ENCODE measurements at places on chromosomes 12 and 14.

DNA sequence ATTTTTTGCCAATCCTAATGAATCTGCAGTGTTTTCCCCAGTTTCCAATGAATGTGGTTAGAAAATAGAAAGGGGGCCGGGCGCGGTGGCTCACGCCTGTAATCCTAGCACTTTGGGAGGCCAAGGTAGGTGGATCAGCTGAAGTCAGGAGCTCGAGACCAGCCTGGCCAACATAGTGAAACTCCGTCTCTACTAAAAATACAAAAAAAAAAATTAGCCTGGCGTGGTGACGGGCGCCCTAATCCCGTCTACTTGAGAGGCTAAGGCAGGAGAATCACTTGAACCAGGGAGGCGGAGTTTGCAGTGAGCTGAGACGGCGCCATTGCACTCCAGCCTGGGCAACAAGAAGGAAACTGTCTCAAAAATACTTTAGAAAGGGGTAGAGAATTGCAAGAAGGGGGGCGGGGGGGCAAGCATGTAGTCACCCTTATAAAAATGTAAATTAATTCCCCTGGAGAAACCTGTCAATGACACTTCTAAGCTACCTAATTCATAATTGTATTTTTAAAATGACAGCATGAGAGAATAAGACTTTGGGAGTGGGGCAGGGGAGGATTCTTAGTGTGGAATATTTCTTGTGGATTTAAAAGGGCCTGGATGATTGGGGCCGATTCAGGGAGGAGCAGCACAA, 1.7 kb downstream of the KLHDC2 start:
- no peak for ATAC-seq

- no peak for ATAC-seq
Observed at GRCh38 chr12:119758722-119759121, 90.8 kb downstream of the PRKAB1 start.

GRCh38 chr12:106042037-106042436, 96.7 kb downstream of the NUAK1 start:
- ATAC-seq, result no peak

DNA sequence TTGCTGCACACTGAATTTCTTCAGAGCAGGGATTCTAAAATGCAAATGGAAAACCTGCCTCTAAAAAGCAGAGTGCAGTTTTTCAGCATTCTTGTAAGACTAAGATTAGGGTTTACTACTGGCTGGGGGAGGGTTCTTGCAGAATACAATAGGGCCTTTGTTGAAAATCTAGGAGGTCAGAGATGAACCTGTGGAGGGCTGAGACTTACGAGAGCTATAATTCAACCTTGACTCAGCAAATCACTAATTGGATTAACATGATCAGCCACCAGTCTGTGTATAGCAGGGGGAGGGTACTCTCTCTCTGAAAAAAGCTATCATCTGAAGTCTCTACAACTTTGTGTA, 92.6 kb upstream of the HIF1A start:
- peak; percentile 67 for ATAC-seq

DNA sequence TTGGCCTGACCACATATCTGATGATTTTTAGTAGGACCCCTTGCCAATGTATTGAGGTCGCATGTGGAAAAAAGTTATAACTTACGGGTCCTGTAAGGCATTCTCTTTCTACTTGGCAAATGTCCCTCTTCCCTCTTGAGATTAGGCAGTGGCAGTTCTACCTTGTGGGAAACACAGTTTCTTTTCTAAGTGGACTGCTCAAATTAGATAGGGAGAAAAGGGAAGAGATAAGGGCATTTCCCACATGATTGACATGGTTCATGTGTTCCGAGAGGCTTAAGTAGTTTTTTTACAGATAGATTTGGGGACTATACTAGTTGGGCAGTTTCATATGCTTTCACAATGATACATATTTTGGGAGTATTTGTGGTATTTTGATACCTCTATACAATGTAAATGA, 154.7 kb downstream of the FBXL14 start:
- ATAC-seq, result no peak

DNA sequence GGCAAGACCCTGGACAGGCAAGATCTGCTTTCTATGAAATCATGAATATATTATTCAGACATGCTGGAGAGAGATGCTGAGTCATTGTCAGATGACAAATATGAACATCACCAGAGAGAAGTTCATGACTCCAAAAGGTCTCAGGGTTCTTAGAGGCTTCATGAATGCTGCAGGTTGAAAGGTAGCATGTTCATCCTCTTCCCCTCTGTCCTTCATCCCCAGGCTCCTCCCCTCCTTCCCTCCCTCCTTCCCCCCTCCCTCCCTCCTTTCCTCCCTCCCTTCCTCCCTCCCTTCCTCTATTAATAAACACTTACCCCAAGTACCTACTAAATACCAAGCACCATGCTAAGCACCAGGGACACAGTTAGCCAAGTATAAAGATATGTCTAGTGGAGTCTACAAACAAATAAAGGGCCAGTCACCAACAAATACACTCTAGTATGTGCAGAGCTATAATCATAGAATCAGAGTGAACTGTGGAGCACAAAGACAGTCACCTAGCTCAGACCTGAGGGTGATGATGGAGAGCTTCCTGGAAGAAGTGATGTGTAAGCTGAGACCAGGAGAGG, 46.2 kb downstream of the RPH3A start:
- ATAC-seq, result peak; percentile 88

- no peak for ATAC-seq
Observed at GRCh38 chr12:34257093-34257492, 234.8 kb downstream of the ALG10 start.

GRCh38 chr14:65282896-65283253, 129.7 kb upstream of the FUT8 start:
- ATAC-seq, result no peak

GRCh38 chr12:91704446-91704845, 441.2 kb downstream of the BTG1 start:
- no peak for ATAC-seq

DNA sequence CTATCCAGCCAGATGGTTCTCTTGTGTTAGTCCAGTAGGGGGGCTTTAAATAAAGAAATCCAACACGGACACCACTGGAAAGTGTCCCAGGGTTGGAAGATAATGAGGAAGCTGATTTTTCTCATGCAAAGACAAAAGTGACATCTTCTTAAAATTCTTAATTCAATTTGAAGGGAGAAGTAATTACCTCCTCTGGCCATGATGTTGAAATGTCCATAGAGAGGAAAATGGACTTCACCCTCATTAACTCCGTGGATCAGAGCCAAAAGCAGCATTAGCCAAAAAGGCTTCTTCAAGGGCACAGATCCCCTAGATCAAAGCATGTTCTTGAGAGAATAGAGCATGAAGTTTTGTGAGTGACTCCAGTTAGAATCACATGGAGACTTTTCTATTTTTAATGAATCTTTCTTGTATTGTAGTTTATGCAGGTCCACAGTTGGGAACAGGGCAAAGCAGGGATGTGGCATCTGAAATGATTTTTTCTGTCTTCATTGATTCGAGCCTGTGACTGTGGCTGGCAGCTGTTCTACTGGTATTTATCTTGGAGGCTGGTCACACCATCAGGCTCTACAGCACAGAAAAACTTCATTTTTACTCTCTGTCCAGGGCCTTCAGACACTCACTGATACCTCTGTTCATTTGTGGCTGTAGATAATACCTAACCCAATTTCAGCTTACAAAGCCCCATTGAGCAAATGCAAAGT, 1002.5 kb downstream of the AACS start:
- no peak for ATAC-seq

DNA sequence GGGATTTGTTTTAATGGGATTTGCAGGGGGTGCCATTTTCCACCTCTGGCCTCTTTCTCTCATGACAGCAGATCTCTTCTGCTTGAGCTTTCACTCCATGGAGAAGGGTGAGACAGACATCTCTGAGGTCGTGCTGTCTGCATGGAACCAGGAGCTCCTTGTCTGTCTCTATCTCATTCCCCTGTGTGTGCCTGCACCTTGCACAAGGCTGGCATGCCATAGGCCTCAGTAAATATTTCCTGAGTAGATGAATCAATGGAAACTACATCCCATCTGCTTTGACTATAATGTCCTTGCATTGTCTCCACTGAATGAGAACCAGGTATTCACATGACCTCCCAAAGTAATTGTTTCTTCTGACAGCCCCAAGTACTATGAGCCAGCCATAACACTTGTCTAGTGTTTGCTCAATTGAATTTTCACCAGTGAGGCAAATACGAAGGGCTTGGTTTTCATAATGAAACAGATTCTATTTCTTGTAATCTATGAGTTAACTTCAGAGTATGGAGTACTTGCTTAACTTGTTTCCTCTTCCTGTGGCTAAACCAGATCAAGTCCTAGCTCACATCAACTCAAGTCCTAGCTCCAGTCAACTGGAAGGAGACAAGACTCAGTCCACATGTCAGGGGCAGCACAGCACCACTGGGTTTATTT, 32.3 kb downstream of the KCNK13 start:
- no peak for ATAC-seq

- no peak for ATAC-seq
Observed at GRCh38 chr12:20044846-20045245, 323.5 kb upstream of the PDE3A start.

DNA sequence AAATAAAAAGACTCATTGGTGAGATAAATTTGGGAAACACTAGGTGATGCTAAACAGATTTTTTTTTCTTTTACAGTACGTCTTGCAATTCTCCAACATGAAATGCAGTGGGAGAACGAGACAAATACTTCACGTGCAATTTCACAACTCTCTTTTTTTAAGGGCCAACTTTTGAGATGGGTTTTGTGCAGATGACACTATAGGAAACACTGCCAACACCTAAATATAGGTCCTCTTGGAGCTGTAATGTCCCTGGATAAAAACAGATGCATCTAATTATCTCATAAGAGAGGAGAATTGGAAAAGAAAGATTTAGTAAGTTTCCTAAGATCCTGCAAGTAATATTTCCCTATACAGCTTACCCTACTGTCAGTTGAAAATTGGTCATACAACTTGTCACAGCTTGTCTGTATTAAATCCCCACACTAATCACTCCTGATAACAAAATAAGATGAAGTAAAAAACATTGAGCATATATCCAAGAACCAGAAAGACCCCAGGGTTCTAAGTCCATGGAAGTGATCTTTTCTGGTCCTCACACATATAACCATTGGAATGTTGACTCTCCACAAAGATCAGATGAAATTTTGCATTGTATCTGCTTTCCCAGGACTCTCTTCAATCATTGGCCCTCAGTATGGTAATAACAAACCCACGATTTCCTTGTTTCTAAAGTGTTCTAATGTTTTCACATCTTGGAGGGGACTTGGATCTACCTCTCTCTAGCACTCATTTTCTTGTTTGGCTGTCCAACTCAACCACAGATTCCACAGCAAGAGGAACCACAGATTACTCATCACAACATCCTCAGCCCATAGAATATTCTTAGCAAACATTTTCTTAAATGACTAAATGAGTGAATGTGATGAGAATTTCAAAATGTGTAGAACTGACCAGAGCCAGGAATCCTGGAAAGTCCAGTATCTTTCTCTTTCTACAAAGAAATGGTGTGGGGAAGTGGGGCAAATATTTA, 769.4 kb upstream of the USP15 start:
- ATAC-seq, result no peak

GRCh38 chr12:130715998-130716968, at the start of gene RIMBP2:
TSS of gene RIMBP2 (minus strand) at chr12:130716299. CDS start at chr12:130479013, 237,286 bp downstream.
- peak; percentile 91 for ATAC-seq
